Glutamatergic neuron (in vitro differentiated cells): ENCODE measurements at places on chromosomes 12 and 14.

DNA sequence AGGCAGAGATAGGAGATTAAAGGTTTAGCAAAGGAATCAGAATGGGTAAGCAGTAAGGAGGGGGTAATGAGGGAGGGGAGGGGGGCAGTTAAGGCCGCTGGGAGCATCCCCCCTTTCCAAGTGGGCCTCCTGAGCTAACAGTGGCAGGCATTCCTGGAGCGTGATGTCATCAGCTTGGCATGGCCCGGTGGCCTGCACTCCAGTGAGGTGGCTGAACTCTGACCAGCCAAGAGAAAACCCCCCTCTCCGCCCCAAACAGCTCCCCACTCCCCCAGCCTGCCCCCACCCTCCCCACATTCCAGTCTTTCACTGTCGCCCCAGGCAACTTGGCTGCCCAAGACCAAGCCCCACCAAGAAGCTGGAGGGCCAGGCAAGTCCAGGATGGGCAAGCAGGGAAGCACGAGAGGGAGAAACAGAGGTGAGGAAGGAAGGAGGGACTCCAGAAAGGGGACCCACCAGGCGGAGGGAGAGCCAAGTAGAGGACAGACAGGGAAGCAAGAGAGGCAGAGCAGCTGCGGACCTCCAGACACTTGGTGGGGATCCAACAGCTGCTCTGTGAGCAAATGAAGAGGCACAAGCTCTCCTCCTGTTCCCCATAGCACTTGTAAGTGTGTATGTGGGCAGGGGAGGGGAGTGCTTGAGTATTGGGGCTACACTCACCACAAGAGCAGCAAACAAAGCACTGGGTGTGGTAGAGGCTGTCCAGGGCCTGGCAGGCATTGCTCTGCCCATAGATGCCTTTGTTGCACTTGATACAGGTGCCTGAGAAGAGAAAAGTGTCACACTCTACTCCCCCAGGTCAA lies 4.5 kb downstream of the AJUBA start:
- DNase-seq: peak; percentile 33

DNA sequence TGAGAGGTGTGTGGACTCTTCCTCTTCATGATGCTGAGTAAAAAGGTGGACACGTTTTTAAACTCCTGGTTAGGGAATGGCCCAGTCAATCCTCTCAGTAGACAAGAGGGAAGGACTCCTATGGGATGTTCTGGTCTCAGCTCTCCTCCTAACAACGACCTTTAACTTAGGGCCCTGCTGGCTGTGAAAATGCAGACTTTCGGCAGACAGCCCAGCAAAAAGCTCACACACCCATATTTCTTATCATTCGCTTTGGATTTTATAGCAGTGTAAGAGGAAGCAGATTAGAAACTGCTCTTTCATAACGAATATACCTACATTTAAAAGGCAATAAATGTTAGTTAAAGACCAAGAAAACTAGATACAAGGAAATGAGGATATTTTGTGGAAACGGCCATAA lies 18.0 kb upstream of the YARS2 start:
- no peak for DNase-seq

GRCh38 chr14:51451561-51451960 lies 200.1 kb upstream of the FRMD6 start:
- no peak for DNase-seq

DNA sequence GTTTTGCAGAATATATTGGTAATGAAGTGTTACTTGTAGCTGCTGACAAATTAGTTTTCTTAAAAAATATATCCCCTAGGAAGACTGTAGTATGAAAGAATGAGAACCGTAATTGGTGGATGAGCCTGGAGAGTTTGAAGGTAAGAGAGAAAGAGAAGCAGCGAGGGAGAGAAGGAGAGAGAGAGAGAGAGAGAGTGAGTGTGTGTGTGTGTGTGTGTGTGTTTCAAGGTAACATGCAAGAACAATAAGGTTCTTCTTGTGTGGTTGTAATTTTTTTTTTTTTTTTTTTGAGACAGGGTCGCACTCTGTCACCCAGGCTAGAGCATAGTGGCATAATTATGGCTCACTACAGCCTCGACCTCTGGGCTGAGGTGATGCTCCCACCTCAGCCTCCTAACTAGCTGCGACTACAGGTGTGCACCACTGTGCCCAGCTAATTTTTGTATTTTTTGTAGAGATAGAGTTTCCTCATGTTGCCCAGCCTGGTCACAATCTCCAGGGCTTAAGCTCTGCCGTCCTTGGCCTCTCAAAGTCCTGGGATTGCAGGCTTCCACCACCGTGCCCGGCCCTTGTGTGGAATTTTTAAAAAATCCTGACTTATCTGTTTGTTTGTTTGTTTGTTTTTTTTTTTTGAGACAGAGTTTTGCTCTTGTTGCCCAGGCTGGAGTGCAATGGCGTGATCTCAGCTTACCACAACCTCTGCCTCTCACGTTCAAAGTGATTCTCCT lies 73.7 kb downstream of the RASSF3 start:
- DNase-seq: no peak

GRCh38 chr12:104736307-104736706 lies 221.8 kb downstream of the SLC41A2 start:
- no peak for DNase-seq

- no peak for DNase-seq
Observed at GRCh38 chr14:70398706-70399431, 18.0 kb downstream of the SYNJ2BP start.

DNA sequence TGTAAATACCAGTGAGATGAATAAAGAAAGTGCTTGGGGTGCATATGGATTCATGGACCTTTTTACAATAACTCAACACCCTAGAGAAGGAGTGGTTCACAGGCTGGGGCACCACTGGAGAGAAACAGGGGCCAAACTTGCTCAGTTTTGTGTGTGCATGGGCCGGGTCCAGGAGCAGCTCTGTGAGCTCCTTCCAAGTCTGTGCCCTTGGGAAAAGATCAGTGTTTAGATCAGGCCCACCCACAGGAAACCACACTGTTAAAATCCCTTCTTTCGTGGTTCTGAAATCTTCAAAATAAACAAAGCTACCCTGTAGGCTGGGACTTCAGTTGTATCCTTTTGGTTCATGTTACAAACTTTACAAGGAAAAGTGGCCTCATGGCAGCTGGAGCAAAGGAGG lies 156.1 kb upstream of the TMEM260 start:
- no peak for DNase-seq

GRCh38 chr14:105389976-105390848 lies 8.1 kb upstream of the TEX22 start:
- DNase-seq: no peak

GRCh38 chr12:79384551-79384950 lies 306.2 kb downstream of the PAWR start:
- no peak for DNase-seq

- DNase-seq: peak; percentile 60
Observed at GRCh38 chr12:112380663-112381405, 1.4 kb downstream of the HECTD4 start.

DNA sequence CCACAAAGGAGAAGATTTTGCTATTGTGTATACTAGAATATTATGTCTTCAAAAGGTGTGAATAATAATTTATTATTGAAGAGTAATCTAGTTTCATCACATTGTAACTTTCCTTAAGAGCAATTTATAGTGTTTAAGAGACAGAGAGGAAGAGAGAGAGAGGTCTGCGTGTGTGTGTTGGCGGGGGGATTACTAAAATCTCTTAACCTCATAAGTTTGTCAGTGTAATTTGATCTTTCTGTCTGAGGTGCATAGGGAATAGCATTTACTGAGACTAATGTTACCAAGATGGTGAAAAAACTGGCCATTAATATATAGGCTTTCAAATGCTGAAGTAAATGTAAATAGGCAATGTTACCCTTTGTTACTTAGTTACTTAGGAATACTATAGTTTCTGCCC lies 48.2 kb upstream of the BTG1 start:
- DNase-seq: no peak

DNA sequence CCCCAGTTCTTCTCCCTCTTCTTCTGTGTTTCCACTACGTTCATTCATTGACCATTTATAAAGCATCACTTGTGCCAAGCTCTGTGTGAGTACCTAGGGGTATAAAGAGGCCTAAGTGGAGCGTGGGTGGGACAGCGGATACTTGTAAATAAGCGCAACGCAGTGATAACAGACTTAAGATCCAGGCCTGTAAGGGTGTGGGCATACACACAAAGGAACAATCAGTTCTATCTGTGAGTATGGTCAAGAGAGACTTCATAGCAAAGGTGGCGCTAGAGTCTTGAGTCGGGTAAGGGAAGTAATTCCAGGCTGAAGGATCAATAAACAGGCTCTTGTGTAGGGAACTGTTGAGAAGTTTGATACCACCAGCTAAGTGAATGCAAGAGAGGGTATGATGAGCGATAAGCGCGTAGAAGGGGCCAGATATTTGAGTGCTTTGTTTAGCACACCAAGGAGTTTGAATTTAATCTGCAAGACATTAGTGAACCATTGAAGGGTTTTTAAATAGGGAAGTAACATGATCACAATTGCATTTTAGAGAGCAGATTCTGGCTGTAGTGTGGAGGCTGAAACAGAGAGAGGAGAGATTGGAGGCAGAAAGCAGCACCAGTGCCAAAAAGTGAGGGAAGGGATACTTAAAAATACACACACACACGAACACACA lies 1.0 kb upstream of the GXYLT1 start:
- DNase-seq: no peak

GRCh38 chr14:54549862-54550261 lies 17.1 kb upstream of the SAMD4A start:
- DNase-seq: no peak
